GM12878 (cell line): ENCODE measurements at places on chromosomes 2 and 18. TPM values are rescaled to one million over a fixed set of nuclear protein-coding genes. Genes with fewer than 3 reads are reported as not detected.

Gene WDR33
- 60.3 and 65.0 TPM in 2 replicates for polyA plus RNA-seq

Gene DNER
- 0.04 TPM in 1 of 2 replicates, not detected in the other for polyA plus RNA-seq

DNA sequence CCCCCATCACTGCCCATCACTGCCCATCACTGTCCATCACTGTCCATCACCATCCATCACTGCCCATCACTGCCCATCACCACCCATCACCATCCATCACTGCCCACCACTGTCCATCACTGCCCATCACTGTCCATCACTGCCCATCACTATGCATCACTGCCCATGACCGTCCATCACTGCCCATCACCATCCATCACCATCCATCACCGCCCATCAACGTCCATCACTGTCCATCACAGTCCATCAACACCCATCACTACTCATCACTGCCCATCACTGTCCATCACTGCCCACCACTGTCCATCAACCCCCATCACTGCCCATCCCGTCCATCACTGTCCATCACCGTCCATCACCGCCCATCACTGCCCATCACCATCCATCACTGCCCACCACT lies 57.8 kb upstream of the OTOS start:
- no peak for DNase-seq

DNA sequence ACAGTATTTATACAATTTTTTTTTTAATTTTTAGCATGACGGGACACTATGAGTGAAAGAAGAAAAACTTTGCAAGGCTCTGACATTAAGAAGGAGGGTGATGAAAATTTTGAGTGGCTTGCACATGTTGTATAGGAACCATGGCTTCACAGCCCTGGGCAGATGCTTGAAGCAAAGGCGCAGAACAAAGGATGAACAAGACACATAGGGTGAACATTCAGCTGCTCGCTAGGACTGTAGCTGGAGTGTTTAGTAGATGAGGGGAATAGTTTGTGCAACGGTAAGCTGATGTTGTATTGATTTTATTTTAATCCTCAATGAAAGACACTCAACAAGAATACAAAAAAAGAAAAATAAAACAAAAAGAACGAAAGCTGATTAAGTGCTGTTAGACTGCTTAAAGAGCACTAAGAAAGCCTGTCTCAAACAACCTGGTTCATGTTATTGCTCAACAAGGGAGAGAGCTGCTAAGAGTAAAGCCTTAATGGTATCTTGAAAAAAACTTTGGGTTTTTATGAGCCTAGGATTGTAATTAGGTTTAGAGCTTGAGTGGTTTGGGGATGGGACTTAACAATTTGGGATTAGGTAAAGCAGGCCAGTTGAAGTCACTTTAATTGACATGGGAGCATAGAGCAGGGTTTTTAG lies 41.2 kb upstream of the GCFC2 start:
- DNase-seq = no peak
